ENCODE measurements at places on chromosomes 12 and 14.

DNA sequence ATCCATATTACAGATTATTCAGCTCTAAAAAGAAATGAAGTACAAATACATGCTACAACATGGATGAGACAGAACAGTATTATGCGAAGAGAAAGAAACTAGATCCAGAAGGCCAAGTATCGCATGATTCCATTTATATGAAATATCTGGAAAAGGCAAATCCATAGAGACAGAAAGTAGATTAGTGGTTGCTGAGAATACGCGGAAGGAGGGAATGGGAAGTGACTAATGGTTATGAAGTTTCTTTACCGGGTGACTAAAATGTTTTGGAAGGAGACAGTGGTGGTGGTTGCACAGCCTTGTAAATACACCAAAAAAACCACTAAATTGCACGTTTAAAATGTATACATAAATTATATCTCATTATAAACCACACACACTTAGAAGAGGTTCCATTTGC, 12.5 kb downstream of the PRDM4 start:
- no peak for DNase-seq

DNA sequence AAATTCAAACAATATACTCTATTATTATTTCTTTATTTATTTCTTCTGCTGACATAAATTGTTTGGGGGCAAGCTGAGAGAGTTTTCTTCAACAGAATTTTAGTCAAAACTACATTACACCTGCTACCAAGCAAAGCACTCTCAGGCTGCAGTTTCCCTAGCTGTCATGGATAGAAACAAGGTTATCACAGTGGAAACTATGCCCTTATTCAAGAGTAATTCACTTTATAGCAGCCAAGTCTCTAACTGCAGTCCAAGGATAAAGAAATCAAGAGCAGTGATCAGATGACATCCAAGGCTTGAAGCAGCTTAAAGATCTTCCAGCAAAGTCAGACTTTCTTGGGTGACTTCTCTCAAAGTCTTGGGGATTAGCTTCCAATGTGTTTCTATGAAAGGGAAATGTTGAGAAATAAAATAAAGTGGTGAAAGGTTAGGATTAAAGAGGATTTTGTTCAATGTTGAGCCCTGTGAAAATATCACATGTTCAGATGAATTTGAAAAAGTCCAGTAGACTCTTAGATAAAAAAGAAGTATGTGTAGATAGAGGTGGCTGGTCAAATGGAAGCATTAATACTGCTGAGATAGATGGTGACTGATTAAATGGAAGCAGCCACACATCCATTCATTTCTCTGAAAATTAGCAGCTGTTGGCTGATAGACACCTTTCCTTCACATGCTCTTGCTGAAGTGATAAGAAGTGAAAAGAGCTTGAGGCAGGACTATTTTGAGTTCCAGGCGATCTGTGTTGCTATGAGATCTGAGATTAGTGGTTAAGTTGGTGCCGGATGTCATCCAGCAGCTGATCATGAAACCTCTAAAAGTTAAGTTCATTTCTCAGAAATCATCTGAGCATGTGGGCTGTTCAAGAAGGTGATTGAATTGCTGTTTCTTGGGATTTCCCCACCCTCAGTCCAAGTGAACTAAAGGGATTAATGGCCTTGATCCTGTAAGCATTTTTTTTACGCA, 257.8 kb upstream of the BTG1 start:
- no peak for DNase-seq

GRCh38 chr12:57793920-57794319, 11.3 kb downstream of the TSFM start:
- DNase-seq = no peak

GRCh38 chr14:76924371-76925096, 98.3 kb downstream of the LRRC74A start:
- no peak for DNase-seq

DNA sequence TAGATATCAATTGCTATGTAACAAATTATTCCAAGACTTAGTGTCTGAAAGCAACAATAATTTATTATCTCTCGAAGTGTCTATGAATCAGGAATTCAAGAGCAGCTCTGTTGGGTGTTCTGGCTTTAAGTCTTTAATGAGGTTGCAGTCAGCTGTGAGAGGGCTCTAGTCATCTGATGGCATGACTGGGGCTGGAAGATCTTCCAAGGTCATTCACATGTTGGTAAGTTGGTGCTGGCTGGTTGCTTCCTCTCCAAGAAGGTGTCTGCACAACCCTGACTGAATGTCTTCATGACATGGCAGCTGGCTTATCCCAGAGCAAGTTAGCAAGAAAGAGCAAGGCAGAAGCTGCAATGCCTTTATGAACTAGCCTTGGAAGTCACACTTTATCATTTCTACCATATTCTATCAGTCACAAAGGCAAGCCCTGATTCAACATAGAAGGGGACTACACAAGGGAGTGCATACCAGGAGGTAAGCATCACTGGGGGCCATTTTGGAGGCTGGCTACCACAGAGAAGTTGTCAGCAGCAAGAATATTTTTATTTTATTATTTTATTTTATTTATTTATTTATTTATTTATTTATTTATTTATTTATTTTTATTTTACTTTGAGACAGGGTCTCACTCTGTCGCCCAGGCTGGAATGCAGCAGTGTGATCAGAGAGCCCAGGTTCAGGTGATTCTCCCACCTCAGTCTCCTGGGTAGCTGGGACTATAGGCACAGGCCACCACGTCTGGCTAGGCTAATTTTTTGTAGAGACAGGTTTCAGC, 7.6 kb upstream of the SLC38A2 start:
- DNase-seq = no peak

GRCh38 chr14:31096255-31096654, 70.1 kb upstream of the STRN3 start:
- DNase-seq = no peak

GRCh38 chr14:51014625-51015024, 70.3 kb upstream of the PYGL start:
- no peak for DNase-seq

DNA sequence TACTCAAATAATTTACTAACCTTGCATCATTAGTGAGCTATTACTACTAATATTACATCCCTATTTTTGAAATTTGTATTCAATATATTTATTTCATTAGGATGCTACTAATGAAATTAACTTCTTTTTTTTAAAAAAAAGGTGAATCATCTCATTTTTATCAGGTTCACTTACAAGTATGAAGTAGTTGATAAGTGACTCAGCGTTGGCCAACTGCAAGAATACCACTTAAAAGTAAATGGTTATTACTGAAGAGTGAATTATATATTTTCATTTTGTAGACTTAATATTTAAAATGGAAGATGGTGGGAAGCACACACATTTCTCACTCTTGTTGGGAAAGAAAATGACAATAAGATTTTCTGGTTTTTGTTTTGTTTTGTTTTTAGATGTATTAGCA, 19.6 kb downstream of the OR4N2 start:
- DNase-seq = no peak

DNA sequence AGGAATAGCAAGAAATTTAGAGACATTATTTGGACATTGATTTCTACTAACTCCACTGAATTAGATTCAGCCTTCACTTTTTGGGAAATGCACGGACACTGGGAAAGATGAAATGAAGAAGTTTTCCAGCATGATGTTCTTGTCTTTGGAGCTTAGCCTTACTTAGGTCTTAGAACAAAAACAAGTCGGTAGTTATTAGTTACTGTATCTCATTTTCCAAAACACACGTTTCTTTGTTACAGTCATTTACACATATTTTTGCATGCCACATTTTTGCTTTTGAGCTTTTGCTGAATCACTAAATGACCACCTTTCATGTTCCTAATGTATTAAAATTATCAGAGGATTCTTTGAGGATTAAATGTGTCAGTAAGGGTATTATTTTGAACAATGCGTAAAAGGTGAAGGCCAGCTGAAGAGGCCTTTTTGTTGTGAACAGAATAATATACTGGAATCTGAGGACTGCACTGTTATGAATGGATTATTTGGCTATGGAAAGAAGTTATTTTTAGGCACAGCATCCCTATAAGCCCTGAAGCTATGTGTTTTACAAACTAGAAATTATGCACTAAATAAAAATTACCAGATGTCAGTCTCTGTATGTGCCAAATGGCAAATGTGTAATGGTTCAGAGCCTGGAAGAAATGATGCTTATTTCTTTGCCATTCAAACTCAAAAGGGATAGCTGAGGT, 138.2 kb downstream of the SRGAP1 start:
- no peak for DNase-seq

DNA sequence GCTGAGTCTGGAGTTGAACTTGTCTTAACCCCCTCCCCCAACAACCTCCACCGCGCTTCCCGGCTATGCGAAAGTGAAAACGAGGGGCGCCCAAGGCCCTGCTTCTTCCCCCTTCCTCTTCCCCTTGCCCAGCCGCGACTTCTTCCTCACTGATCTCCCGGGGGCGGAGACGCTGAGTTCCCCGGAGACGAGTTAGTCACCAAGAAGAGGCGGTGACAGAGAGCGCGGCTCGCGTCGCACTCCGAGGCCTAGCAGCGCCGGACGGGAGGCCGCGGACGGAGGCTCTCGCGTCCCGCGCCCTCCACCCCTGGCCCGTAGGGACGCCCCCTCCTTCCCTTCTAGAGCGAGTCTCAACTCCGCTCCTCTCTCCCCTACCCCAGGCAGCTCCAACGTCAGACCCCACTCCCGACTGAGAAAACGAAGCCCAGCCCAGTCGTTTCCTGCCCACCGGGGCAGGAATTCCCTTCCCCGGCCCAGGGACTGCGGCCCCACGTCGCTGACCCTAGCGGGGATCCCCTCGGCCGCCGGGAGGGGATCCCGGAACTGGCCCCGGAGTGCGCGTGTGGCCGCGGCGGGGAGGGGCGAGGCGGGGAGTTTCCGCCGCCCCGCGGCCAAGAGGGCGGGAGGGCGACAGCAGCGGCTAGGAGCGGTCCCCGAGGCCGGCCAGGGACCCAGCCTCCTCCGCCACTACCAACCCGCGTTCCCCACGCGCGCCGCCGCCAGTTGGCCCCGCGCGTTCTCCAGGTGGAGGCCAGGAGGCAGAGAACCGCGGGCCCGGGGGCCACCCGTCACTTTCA, 1.4 kb downstream of the BAZ1A start:
- DNase-seq = peak; percentile 55

DNA sequence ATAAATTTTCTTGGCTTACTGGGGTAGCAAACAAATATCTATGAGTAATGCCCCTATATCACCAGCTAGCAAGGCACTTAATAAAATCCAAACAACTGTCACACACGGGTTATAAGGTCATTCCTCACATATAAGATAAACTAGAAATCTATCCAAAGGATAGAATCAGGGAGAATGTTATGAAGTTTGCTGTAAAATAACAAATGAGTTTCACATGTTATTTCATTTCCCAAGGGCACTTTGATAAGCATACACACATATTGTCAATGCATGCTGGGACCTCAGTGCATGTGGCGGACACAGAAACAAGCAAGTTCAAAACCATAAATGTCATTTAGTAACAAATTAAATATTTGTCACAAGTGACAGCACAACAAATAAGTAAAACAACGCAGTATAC, 429.4 kb downstream of the GXYLT1 start:
- DNase-seq = no peak

- no peak for DNase-seq
Measured at GRCh38 chr14:58638231-58639197, 752 bp downstream of the DACT1 start.

DNA sequence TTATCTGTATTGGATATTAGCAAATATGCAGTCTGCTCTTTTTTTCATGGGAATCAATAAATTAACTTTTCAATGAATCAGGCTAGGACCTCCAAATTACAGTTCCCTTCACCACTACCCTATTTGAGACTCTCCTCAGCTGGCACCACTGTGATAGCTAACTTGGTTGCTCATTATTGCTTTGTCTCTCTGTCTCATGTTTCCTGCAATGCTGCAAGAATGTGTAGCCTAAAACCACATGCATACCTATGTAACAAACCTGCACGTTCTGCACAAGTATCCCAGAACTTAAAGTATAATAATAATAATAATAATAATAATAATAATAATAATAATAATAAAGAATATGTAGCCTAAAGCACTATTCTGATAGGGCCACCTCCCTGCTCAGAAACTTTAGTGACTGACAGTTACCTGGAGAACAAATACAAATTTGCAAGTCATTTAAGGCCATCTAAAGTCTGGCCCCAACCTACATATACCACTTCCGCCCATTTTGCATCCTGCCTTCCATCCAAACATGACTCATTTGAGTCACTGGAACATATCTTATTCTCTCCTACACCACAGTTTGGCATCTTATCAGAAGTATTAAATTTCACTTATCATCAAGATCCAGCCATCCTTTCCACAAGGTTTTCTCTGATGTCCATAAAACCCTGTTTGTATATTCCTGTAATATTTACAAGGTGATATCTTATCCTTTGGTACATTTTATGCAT, 215.1 kb downstream of the LRRK2 start:
- DNase-seq = no peak

All from stimulated activated CD8-positive, alpha-beta memory T cell treated with anti-CD3 and anti-CD28 coated beads, Interleukin-2, amount 100 ng/mL, for 1 hour (primary cell).